ENCODE measurements at places on chromosomes 13 and 19.
A peak's percentile ranks its signal among the peaks of the same experiment; 100 is the strongest.

DNA sequence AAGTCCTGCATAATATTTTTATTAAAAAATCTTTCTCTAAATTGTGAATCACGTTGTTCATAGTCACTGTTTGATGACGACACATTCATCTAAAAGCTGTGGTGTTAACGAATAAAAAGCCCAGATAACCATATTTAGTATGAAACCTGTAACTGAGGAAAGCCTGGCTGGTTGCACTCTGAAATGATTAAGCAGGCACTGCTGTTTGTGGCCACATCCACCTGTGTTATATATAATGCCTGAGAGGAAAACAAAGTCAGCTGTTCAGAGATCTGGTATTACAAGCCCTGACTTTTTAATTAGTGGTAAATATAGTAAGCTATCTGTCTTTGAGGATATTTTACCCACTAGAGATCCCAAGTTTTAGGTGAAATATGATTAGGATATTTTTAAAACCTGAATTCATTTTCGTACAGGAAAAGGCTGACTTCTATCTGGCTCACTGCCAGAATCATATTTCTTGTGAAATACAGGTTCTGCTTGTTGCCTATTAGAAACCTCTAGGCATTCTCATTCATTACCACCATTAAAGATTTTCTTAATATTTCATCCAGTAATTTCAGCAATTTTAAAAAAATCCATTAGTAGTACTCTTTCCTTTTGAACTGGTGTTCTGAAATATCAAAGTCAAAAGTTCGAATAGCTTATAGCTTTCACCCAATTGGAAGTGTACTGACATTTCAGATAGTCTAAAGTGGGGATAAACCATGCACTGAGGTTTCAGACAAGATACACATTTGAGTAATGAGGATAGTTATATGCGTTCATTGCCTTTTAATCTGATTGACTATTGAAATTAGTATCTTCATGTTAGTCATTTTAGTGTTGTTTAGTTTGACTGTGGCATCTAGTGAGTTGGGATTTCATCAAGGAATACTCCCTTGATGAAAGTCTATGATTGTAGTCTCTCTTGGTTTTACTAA lies 79.7 kb downstream of the LMO7 start:
- peak; percentile 55 for DNase-seq

DNA sequence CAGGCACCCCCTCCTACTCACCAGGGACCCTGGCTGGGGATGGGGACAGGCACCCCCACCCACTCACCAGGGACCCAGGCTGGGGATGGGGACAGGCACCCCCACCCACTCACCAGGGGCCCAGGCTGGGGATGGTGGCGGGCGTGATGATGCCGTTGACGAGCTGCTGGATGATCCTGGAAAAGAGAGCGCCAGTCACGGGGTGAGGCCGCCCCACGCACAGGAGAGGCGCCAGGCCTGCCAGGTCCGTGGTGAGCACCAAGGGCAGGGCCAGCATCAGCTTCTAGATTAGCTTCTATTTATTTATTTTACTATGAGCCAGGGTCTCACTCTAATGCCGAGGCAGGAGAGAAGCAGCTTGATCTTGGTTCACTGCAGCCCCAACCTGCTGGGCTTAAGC lies 10.4 kb downstream of the FGF22 start:
- DNase-seq: no peak

DNA sequence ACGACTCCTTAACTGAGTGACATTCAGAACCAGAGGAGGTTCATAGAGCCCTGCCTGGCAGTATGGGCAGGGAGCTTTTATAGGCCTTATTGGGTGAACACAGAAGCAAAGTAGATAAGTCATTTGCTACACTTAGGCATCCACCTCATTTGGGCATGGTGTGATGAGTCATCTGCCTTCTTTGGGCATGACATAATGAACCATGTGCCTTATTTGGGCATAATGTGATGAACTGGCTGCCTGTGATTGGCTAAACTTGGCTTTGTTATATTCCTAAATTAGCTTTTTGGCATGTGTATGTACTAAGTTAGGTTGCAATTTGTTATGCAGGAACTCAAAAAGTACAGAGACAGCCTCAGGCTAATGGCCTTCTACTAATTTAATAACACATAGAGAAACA lies 2210.2 kb upstream of the PCDH20 start:
- peak; percentile 6 for DNase-seq

- DNase-seq: no peak
These were observed 6.3 kb upstream of the PNPLA6 start for GRCh38 chr19:7529246-7529600.

DNA sequence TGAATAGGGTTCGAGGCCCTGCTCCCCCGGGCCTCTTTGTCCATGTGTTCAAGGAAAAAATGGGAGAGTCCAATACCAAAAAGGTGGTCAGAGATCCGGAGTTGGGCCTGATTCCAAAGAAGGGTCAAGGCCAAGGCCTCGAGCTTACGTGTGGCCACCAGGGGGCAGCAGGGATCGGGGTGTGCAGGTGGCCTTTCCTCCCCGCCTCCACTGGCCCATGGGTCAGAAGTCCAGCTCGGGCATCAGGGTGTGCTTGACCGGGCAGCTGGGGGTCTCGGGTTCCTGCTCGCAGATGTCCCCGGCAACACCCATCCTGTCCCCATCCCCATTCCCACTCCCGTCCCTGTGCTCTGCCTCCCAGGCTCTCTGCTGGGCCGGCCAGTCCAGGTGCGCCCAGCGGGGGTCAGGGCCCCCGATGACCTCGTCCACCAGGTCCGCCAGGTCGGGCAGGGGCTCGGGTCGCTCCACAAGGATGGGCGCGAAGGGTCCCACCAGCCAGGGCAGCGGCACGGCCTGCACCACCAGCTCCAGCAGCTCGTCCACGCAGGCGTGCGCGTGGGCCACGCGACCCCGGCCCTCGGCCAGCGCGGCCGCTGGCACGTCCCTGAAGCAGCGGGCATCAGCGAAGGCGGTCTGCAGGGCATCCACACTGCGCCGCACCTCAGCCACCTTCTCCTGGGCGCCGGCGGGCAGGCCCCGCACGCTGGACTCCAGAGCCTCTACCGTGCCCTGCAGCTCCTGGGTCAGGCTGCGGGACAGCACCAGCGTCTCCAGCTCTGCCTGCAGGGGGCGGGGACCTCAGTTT lies 5.2 kb upstream of the PLIN4 start:
- DNase-seq: peak; percentile 49

GRCh38 chr19:55118401-55118991 lies 1.1 kb upstream of the PPP1R12C start:
- peak; percentile 34 for DNase-seq

- DNase-seq: no peak
These were observed 30.1 kb downstream of the LIG4 start for GRCh38 chr13:108185223-108185622.

- peak; percentile 65 for DNase-seq
These were observed 10.8 kb downstream of the CLN5 start for GRCh38 chr13:77002590-77003190.

- DNase-seq: peak; percentile 50
These were observed 244.5 kb downstream of the EFNB2 start for GRCh38 chr13:106291006-106291405.

- no peak for DNase-seq
These were observed 6.4 kb upstream of the ZNF841 start for GRCh38 chr19:52101866-52102562.

DNA sequence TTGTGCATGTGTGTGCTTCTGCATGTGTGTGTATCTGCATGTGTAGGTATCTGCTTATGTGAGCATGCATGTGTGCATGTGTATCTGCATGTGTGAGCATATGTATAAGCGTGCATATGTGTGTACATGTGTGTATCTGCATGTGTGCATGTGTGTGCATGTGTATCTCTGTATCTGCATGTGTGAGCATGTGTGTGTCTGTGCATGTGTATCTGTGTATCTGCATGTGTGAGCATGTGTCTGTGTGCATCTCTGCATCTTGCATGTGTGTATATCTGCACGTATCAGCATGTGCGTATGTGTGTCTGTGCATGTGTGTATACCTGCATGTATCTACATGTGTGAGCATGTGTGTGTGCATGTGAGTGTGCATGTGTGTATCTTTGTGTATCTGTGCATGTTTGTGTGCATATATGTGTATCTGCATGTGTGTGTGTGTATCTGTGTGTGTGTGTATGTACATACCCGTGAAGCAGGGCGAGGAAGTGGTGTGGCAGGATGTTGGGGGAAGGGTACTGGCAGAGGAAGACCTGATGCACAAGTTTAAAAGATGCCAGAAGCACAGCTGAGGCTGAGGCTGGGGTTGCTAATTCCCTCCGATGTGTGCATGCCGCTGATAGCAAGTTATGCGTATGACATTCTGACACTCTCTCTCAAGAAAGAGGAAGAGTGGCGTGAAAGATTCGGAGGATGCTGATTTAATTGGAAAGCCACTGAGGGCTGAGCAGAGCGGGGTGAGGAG lies 64.2 kb downstream of the TEX29 start:
- no peak for DNase-seq

- DNase-seq: no peak
These were observed 165.4 kb downstream of the KATNAL1 start for GRCh38 chr13:30141775-30142485.

GRCh38 chr13:100382785-100383184 lies 205.8 kb downstream of the GGACT start:
- DNase-seq: peak; percentile 48

- no peak for DNase-seq
These were observed 4.8 kb upstream of the ZNF14 start for GRCh38 chr19:19737559-19738332.

DNA sequence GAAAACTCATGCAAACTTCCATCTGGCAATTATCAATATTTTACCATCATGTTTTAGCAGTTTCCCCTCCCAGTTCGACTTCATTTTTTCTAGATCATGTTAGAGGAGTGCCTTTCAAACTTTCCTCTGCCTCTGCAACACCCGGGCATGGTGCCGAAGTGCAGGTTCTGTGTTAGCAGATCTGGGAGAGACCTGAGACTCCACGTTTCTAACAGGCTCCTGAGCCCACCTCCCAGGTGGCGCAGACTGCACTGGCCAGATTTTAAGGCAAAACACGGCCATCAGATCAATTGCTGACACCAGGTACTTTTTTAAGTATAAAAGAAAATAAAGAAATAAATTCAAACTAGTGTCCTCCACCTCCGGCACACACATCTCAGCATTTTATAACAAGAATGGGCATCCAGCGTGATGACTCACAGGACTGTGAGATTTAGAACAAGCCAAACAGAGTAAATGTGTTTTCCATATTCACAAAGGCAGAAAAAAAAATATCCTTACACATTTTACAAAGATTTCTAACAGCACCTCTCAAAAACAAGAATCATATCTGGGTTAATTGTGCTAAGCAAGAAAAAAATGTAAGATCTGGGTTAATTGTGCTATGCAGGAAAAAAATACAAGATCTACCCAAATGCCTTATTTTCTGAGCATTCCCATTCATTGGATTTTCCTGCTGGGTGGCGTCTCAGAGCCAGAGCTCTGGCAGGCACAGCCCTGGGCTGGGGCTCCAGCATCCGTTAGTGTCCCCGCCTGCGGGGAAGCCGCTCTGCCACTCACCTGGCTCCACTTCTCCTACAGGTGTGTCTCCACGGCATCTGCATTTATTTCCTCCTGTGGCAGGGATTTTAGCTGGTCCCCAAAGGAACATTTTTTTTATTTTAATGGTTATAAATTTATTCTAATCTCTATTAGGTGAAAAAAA lies 127.9 kb upstream of the SOX1 start:
- DNase-seq: no peak

DNA sequence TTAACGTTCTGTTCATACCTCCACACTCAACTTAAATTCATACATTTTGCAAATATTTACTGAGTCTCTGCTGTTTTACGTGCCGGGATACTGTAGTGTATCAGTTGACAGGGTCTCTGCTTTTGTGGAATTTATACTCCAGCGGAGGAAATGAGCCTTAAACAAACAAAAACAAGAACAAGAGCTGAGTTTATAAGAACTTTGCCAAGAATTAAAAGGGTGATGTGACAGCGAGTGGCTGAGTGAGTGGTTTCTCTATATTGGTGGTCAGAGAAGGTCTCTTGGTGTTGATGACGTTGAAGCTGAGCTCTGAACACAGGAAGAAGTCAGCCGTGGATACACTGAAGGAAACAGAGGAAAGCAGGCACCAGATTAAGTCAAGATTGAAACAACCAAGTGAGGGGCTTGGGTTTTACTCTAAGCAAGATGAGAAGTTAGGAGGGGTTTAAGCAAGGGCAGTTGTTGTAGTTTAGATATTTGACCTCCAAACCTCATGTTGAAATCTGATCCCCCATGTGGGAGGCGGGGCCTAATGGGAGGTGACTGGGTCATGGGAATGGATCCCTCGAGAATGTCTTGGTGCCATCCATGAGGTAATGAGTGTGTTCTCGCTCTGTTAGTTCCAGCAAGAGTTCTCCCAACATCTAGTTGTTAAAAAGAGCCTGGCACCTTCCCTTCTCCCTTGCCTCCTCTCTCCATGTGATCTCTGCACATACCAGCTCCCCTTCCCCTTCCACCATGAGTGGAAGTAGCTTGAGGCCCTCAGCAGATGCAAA lies 248.3 kb downstream of the DCLK1 start:
- DNase-seq: no peak

GRCh38 chr19:53878776-53879139 lies 3.2 kb upstream of the PRKCG start:
- DNase-seq: no peak

DNA sequence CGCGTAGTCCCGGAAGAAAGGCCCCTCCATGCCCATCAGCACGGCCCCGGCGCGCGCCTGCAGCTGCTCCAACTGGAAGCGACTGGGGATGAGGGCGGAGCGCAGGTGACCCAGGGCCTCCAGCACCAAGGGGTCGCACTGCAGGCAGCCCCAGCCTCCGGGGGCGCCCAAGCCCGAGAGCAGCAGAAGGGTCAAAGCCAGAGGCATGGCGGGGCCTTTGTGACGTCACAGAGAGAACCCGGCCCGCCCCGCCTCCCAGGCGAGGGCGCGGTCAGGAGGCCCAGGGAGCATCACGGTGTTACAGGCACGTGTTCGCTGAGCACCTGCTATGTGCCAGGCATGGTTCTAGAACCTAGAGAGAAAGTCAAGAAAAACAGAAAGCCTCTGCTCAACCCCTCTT lies at the start of gene IZUMO2:
Gene IZUMO2 (minus strand): TSS at position 294 of the 400 bp plus-strand sequence. CDS start 87 bp downstream, at position 207.
- DNase-seq: no peak

Measured in fibroblast of pulmonary artery (primary cell).